ENCODE measurements at places on chromosomes 6 and 20. TPM values are rescaled to one million over a fixed set of nuclear protein-coding genes. Genes with fewer than 3 reads are reported as not detected.

DNA sequence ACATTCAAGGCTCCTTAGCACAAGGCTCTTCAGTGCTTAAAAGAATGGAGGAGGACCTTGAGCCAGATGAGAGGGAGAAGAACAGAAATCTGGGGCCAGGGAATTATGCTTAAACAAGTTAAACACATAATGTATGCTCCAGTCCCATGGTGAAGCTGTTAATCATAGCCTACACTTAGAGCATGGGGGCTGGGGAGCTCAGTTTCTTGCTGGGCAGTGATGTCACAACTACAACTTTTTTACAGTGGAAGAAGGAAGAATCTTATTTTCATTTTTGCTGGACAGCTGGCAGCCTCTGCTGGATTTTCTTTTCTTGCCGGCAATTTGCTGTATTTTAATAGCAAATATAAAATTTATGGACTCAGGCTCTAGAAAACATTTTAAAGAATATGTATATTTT is 432.5 kb downstream of the CD109 start:
- no peaks in the 10 kb centered on the region for H3K36me3 ChIP-seq
- no peak overlapping the region for H3K27ac ChIP-seq

NMBR gene
- not detected for total RNA-seq

SNHG17 gene
- 62.0 TPM for total RNA-seq

DNA sequence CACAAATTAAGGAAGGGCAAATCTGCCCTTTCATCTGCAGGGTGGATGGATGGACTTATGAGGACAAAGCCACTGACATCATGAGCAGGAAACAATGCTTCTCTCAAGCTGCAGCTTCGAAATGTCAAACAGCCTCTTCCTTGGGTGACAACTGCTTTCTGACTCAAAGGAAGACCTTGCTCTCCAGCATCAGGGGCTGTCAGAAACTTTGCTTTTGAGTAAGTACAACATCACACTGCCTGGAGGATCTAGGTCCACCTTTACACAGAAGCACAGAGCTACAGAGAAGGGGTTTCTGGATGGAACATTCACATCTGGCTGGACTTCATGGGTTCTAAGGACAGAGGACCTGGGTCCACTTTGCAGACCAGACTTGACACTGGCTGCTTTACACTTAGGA is 5.9 kb downstream of the CST1 start:
- peaks cover 8% of the 10 kb centered on the region for H3K27me3 ChIP-seq
- H3K36me3 ChIP-seq: no peaks in the 10 kb centered on the region
- no peak for DNase-seq

SLC22A3 gene
- 0.47 TPM for total RNA-seq

GRCh38 chr20:51569815-51570738 is 27.6 kb upstream of the NFATC2 start:
- H3K4me1 ChIP-seq: peaks cover 25% of the 10 kb centered on the region
- H3K27ac ChIP-seq: no peak overlapping the region
- no peak overlapping the region for H3K4me3 ChIP-seq
- peak; percentile 98 for DNase-seq
- no peaks in the 10 kb centered on the region for H3K27me3 ChIP-seq

SMIM28 gene
- total RNA-seq: not detected

- no peak overlapping the region for H3K4me3 ChIP-seq
- DNase-seq: no peak
- H3K36me3 ChIP-seq: no peaks in the 10 kb centered on the region
- no peaks in the 10 kb centered on the region for H3K4me1 ChIP-seq
Measured at GRCh38 chr20:49627329-49627761, 59.4 kb upstream of the PTGIS start.

PSORS1C2 gene
- total RNA-seq: not detected

- DNase-seq: peak; percentile 92
- peaks cover 33% of the 10 kb centered on the region for H3K4me1 ChIP-seq
- no peaks in the 10 kb centered on the region for H3K27me3 ChIP-seq
Measured at GRCh38 chr6:108564178-108564577, 3.5 kb downstream of the FOXO3 start.

GRCh38 chr20:51634257-51634656 is 91.7 kb upstream of the NFATC2 start:
- H3K27ac ChIP-seq: peak overlapping the region; percentile 98
- H3K4me3 ChIP-seq: no peak overlapping the region
- H3K4me1 ChIP-seq: peaks cover 69% of the 10 kb centered on the region
- no peaks in the 10 kb centered on the region for H3K27me3 ChIP-seq
- 0 out of 2 replicates have a peak, but pooled peaks cover 2% of the 10 kb centered on the region for H3K36me3 ChIP-seq

- no peak overlapping the region for H3K27ac ChIP-seq
- H3K4me1 ChIP-seq: peaks cover 39% of the 10 kb centered on the region
- DNase-seq: peak; percentile 12
- H3K4me3 ChIP-seq: no peak overlapping the region
- H3K36me3 ChIP-seq: no peaks in the 10 kb centered on the region
- H3K27me3 ChIP-seq: no peaks in the 10 kb centered on the region
Measured at GRCh38 chr6:113634352-113635163, 222.6 kb upstream of the MARCKS start.

GRCh38 chr20:2295886-2296515 is at the start of gene TGM3:
TGM3 (plus strand) TSS chr20:2296001; CDS start chr20:2296064, 63 bp downstream.
- H3K4me3 ChIP-seq: no peak within 1 kb of the TSS
- no peaks in the 10 kb centered on the region for H3K4me1 ChIP-seq
- no peak within 1 kb of the TSS for H3K27ac ChIP-seq
- DNase-seq: no peak

- H3K27me3 ChIP-seq: no peaks in the 10 kb centered on the region
- DNase-seq: no peak
- H3K27ac ChIP-seq: no peak overlapping the region
- no peak overlapping the region for H3K4me3 ChIP-seq
- peaks cover 18% of the 10 kb centered on the region for H3K4me1 ChIP-seq
Measured at GRCh38 chr6:157188213-157188612, 135.1 kb downstream of the TMEM242 start.

DNA sequence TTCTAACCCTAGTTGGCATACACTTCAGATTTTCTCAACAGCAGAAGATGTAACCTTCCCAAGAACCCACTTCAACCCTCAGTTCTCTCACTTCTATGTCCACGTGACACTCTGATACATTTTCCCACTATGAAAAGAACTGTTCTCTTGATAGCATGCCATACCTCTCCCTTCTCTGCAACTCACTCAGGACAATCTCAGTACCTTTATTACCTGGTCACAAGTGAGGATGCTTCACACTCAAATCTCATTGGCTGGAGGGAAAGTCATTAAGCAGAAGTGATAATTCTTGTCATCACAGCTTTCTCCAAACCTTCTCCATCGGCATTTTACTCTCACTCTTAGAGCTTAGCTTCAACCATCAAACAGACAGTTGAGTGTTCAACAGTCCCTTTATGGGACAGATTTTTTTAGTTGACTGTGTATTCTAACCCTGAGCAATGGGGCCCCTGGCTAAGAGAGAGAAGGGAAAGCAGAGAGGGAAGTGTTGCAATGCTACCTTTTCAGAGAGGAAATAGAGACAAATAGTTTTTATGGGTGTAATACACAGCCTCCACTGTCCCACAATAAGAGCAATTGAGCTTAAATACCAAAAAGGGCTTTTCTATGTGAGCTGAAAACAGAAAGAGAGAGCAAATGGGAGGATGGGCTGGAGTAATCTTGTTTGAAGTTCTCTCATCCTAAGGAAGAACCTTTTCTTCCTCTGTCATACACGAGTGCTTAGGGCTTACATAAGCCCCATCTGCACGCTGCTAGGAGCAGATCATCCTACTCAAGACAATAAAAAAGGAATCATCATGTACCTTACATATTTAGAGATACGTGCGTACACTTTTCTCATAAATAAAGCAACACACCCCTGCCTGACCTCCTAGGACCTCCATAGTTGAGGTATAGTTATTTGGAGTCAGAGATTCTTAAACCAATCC is 16.0 kb downstream of the HLA-DPA1 start:
- no peak overlapping the region for H3K4me3 ChIP-seq
- peaks cover 30% of the 10 kb centered on the region for H3K27me3 ChIP-seq
- no peaks in the 10 kb centered on the region for H3K36me3 ChIP-seq
- H3K27ac ChIP-seq: no peak overlapping the region

DNA sequence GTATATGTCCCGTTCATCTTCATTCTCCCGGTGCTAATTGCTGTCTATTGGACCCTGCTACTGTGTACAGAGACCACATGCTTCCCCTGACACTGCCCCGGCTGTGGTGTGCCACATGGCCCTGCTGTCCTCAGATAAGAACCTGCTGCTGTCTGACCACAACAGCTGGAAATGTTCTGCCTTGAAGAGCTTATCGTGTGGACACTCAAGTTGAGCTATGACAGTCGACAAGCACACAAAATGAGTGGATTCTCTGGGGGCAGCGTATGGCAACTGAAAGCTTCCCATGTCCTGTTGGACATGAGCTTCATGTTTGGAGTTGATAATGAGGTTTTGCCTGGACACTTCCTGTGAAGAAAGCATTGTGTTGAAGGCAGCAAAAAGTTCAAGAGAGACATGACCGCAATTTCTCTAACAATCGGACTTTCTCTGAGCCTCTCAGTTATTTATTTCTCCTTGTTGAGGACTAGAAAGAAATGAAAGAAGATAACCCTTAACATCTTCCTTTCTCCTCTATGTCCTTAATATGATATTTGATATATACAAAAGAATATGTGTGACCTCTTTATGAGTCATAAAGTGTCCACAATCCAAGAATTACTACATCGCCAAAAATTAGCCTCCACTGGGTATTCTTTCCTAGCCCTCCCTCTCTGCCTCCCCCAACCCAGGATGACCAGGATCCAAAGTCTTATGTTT is 187.1 kb upstream of the TCF21 start:
- no peak overlapping the region for H3K27ac ChIP-seq
- no peaks in the 10 kb centered on the region for H3K27me3 ChIP-seq

DNA sequence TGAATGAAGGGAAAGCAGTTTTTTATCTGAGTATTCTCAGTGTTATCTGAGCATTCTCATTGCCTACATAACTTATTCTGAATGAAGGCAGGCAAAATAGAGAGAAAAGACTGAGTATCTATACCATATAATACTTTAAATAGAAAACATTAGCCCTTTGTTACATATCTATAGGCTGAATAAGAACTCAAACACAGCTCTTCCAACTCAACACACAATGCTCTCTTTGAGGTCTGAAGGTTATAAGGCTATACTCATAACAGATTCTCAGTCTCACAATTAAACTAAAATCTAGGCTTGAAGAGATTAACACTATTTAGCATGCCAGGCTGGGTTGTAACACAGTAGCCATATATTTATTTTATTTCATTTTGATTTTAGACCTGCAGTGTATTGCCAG is 56.9 kb downstream of the EYS start:
- no peak for DNase-seq
- no peak overlapping the region for H3K27ac ChIP-seq
- H3K4me3 ChIP-seq: no peak overlapping the region
- H3K4me1 ChIP-seq: no peaks in the 10 kb centered on the region
- no peaks in the 10 kb centered on the region for H3K27me3 ChIP-seq
- H3K36me3 ChIP-seq: no peaks in the 10 kb centered on the region

GRCh38 chr20:19921284-19921793 is 95.8 kb upstream of the NAA20 start:
- no peaks in the 10 kb centered on the region for H3K4me1 ChIP-seq
- DNase-seq: no peak
- no peak overlapping the region for H3K4me3 ChIP-seq
- no peak overlapping the region for H3K27ac ChIP-seq
- no peaks in the 10 kb centered on the region for H3K36me3 ChIP-seq

DNA sequence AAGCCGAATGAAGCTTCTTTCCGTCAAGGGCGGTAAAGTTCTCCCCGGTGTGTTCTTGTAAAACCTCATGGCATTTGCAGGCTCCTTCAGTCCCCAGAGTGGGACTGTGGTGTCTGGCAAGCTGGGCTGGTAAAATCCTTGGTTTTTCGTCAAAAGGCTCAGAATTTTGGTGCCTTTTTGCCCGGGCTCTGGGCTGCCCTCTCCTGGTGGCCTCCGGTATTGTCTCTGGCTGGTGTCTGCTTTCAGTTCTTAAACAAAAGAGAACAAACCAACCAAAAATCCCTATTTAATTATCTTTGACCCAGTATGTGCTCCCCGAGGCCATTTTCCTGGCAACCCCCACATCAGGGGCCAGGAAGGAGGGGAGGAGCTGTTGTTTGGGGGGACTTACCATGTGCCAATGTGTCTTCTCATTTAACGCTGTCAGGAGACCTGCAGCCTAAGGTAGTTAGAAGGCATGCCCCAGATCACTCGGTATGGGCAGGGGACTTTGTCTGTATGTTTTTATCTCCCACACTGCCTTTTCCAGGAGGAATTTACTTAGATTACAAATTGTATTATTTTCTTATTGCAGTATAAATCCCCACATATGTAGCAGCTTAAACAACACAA is 11.1 kb downstream of the CDH4 start:
- DNase-seq: peak; percentile 15
- H3K4me1 ChIP-seq: no peaks in the 10 kb centered on the region
- H3K36me3 ChIP-seq: no peaks in the 10 kb centered on the region
- H3K4me3 ChIP-seq: no peak overlapping the region

HTR1E gene
- not detected for total RNA-seq

DNA sequence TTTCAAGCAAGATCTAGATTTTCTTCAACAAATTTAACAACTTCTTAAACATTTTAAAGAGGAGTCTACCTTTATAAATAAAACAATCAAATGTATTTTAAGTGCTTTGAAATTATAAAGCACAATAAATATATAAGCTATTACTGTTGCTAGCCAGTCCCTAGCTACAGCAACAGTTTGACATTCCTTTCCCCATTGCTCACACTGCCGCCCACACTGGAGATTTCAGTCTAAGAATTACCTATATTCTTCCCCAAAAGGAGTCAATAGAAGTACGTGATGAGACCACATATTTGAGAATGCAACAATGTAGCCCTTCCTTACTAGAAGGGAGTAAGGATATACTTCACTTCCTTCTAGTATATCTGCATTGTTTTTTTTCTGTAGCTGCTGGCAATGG is 65.3 kb upstream of the RNF146 start:
- H3K4me1 ChIP-seq: no peaks in the 10 kb centered on the region
- DNase-seq: peak; percentile 46
- H3K27me3 ChIP-seq: no peaks in the 10 kb centered on the region
- H3K4me3 ChIP-seq: no peak overlapping the region
- H3K36me3 ChIP-seq: no peaks in the 10 kb centered on the region

FAM229B gene
- 2.8 TPM for total RNA-seq

DNA sequence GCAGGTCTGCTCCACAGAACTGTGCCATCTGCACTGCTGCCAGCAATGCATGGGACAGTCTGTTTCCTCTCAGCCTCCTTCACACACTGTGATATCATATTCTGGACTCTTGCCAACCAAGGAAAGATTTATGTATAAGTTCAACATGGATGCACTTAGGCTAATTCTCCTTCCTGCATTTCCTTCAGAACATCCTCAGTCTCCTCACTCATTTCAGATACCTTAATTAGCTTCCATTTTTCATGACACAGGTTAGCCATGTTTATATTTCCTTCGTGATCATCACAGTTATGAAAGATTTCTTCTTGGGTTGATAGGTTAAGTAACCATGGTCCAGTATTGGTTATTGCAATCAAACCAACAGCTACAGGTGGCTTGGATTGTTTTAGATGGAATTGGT is 46.4 kb upstream of the DDR1 start:
- H3K27ac ChIP-seq: no peak overlapping the region
- no peak overlapping the region for H3K4me3 ChIP-seq
- peak; percentile 32 for DNase-seq
- no peaks in the 10 kb centered on the region for H3K36me3 ChIP-seq
- H3K4me1 ChIP-seq: no peaks in the 10 kb centered on the region
